Stimulated activated CD4-positive, alpha-beta T cell treated with anti-CD3 and anti-CD28 coated beads, Interleukin-4, amount 100 ng/mL, for 48 hours (primary cell): ENCODE measurements at places on chromosomes 7 and 10.

DNA sequence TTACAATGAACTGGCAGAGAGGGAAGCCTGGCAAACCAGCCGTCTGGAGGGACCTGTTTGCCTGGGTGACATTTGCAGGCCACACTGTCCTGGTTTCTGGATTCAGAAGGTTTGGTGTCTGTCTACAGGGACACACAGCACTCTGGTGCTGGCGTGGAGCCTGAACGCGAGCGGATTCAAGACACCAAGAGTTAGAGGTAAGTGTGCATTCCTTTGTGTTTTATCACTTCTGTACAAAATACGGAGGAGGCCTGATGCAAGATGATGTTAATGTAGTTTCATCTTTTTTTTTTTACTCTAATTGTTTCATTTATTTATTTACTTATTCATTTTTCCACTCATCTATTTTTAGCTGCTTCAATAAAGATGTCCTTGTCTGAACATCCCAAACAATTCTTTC is 485.3 kb upstream of the ADARB2 start:
- no peak for DNase-seq

DNA sequence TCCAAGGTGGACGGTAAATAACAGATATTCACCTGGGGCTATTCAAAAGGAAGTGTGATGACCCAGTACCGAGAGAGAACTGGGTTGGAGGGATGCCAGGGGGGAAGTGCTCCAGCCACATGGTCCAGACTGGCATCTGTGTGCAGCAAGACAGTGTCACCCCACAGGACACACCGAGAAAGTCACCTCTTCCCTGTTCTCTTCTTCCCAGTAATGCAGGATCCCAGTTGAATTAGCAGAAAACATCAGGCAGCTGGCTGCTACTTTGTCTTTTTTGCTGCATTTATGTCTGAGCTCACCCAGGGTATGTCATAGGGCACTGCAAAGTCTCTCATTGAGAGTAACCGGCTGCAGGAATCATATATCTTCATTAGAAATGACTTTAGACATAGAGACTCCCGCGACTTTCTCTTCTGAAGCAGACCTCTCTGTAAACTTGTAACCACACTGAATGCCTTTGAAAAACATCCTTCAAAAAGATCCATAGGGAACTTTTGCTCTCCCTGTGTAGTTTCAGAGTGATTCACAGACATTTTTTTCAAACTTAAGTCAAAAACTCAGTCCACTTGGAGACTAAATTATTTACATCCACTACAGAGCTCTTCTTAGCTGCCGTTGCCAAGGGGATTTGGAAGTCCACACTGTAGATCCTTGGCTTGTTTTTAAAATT is 609.0 kb upstream of the DPP6 start:
- no peak for DNase-seq

GRCh38 chr7:30996883-30997282 is 33.1 kb downstream of the GHRHR start:
- DNase-seq, result no peak

GRCh38 chr7:124250297-124251034 is 217.6 kb upstream of the TMEM229A start:
- no peak for DNase-seq

DNA sequence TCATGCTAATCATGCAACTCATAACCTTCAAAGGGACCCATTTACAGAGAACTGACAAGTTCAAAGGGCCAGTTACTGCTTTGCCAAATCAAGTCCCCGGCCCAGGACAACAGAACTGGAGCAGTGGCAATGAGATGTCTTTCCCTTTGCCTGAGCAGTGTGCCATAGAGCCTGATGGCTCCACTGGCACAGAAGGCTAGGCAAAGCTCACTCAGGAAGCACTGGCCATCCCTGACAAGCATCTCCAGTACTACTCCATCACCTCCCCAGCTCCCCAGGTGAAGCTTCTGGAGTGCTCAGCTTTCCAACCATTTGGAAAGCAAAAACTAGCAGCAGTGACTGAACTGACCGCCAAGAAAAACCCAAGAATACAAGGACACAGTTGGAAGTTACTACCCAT is 108.3 kb downstream of the SGMS1 start:
- no peak for DNase-seq

- no peak for DNase-seq
Measured at GRCh38 chr7:100895701-100895955, at the start of gene ACHE. Gene ACHE, minus strand, starts transcription at chr7:100895888. Its CDS starts 1,656 bp downstream, at chr7:100894232.

DNA sequence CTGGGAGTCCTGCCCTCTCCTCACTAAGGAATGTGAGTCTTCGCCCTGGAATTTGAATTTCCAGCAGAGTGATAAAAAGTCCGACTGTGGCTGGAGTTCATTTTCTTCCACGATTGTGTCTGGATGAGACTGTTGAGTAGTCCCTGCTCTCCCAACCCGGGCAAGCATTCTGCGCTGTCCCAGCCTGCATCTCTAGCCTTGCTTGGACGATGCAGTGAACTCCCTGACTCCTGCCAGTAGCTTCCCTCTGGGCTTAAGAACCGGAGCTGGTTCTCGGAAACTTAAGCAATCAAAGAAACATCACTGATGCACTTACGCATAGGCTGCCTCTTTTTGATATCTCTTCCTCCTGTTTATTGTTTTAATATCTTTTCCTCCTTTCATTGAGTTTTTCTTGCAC is 116.0 kb upstream of the FZD8 start:
- no peak for DNase-seq

GRCh38 chr10:109823196-109823595 is 100.1 kb downstream of the XPNPEP1 start:
- no peak for DNase-seq

- DNase-seq, result no peak
Measured at GRCh38 chr10:77359287-77359691, 278.3 kb downstream of the KCNMA1 start.

DNA sequence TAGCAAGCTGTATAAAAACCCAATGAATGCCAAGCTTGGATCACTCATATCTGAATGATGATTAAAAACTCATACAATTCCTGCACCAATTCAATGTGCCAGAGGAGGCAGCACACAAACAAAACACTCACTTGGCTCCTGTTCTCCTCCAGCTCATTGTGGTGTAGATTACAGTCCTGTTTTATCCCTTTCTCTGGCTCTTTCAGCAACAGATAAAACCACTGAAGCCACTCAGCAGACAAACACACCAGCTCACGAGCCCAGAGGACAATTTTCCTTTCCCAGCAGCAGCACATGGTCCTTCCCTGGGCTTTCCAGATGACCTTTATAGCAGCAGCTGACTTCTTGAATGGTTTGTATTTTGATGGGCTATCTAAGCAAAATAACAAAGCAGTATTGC is 107.3 kb upstream of the STARD3NL start:
- no peak for DNase-seq

DNA sequence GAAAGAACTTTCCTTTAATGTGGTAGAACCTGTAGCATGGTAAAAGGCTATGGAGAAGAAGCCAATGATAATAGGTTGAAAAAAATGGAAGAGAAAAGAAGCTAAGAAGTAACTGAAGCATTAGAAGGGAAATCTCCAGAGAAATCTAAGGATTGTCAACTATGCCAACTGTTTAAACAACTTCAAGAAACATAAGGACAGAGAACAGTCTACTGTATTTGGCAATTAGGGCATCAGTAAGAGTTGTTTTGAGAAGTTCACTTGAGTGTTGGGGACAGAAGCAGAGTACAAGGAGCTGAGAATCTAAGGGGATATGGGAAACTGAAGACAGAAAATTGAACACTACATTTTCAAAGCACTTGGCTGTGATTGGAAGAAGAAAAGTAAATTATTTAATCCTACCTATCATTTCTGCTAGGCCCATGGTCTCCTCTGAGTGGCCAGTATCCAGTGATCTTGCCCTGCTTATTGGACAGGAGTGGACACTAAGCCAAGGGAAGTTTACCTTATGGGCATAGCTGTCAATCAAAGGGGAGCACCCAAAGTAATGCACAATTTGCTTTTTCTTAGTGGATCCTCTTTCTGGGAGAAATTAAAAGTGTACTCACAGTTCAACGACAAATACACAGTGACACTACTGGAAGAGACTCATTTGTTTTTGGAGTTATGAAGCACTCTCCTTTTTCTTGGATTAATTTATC is 56.4 kb upstream of the CCDC71L start:
- no peak for DNase-seq

DNA sequence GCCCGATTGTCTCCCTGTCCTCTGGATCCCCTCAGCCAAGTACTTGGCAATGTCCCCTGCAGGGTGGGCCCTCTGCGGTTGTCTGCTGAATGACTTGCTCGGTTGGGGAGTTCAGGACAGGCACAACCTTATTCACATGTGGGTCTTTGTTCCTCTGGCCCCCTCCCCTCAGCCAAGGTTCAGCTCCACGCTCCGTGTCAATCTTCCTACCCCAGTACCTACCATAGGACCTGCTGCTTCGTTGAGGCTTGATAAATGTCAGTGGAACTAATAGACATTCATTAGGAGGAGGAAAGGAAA is 7.1 kb downstream of the CPA5 start:
- no peak for DNase-seq

DNA sequence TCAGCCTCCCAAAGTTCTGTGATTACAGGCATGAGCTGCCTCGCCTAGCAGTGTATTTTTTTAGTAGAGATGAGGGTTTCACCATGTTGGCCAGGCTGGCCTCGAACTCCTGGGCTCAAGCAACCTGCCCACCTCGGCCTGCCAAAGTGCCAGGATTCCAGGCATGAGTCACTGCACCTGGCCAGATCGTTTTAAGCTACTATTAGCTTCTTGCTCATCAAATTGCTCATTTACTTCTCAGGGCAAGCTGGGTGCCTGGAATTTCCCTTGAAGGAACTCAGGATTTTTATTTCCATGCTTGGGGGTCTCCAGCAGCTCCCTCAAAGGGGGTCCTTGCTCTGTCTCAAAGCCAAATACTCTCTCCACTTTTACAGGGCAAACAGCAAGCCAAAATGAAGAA is 798.0 kb upstream of the AUTS2 start:
- DNase-seq, result no peak

GRCh38 chr7:74625446-74625845 is 32.1 kb upstream of the GTF2I start:
- no peak for DNase-seq

DNA sequence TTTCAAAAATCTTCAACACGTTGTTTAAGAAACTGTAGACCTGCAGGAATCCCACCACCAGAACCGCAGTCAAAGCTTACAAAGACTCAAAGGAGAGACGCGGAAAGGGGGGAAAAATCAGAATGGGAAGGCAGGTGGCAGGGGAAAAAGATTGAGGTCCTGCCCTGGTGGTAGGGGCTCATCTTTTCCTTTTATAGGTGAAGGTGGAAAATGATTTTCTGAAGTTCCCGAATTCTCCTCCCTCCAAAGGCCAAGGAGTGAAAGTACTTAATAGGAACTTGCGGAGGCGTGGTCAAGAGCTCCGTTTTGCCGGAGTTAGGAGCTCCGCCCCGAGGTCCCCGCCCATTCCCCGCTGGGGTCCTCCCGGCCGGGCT is 724 bp downstream of the BBIP1 start:
- DNase-seq, result peak; percentile 89

- no peak for DNase-seq
Measured at GRCh38 chr10:5504146-5505072, 5.0 kb upstream of the CALML5 start.

- no peak for DNase-seq
Measured at GRCh38 chr7:131795400-131795799, 239.0 kb upstream of the PODXL start.

DNA sequence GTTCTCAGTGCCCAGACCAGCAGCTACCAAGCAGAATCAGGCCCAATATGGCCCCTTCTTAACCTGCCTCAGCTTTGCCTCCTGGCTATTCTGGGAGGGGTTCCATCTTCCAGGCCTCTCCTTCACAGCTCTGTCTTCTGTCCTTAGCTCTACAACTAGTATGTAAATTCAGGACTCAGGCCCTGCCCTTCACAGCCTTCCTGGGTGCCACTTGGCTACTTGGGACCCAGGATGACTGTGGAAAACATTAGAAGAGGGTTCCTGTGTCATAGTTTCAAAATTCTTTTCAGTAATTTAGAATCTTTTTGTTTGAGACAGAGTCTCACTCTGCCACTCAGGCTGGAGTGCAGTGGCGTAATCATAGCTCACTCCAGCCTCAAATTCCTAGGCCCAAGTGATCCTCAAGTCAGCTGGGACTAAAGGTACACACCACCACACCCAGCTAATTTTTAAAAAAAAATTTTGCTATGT is 33.2 kb upstream of the PAPSS2 start:
- no peak for DNase-seq

DNA sequence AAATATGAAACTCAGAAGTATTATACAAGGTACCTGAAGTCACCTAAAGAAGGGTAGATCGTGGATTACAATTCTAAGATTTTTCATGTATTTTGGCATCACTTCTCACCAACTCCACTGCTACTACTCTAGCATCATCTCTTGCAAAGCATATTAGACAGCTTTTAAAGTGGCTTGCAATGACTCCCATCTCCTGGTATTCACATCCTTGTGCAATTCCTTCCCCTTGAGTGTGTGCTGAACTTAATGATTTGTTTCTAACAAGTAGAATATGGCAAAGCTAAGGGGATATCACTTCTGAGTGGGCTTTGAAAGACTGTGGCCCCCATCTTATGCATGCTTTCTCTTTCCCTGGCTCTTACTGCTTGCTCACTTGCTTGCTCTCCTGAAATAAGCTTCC is 280.2 kb downstream of the SNX13 start:
- DNase-seq, result no peak

GRCh38 chr7:2299131-2299829 is 15.0 kb downstream of the SNX8 start:
- DNase-seq, result peak; percentile 8

- DNase-seq, result no peak
Measured at GRCh38 chr7:114879554-114879953, 42.3 kb upstream of the MDFIC start.

GRCh38 chr10:119677904-119678755 is 26.9 kb downstream of the BAG3 start:
- no peak for DNase-seq

DNA sequence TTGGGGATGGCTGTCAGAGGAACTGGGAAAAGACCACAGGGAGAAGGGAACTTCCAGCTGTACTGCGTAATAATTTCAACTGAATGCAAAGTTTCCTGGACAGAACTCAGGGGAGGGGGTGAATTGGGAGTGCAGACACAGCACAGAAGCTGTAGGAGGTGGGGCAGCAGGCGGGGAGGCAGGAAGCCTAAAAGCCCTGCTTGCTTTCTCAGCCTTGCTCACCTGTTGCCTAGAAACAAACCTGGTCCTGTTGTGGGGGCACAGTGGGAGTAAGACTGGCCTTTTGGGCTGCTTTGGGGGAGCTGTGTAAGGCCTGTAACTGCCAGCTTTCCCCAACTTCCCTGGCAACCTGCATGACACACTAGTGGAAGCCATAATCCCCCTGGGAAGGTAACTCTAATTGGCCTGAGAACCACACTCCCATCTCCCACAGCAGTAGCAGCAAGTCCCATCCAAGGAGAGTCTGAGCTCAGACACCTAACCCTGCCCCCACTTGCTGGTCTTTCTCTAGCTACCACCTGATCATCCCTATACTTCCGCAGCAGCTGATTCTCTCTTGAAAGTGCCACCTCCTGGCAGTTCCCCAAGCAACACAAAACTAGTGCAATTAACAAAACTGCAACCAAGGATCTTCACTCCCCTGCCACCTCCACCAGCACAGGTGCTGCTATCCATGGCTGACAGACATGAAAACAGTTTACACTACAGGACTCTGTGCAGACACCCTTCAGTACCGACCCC is 1239.3 kb downstream of the SORCS1 start:
- no peak for DNase-seq

- DNase-seq, result no peak
Measured at GRCh38 chr10:7133278-7133677, 277.6 kb downstream of the SFMBT2 start.

GRCh38 chr7:32164341-32164996 is 94.3 kb upstream of the PDE1C start:
- DNase-seq, result no peak

GRCh38 chr7:55431898-55432297 is 66.8 kb downstream of the LANCL2 start:
- no peak for DNase-seq

GRCh38 chr7:55533050-55533728 is 39.1 kb downstream of the VOPP1 start:
- DNase-seq, result no peak
